ENCODE measurements at places on chromosomes 1 and 21.

GRCh38 chr1:37574834-37575480, 18.2 kb downstream of the DNALI1 start:
- no peak for DNase-seq

GRCh38 chr1:107803579-107803978, 161.4 kb downstream of the VAV3 start:
- no peak for DNase-seq

DNA sequence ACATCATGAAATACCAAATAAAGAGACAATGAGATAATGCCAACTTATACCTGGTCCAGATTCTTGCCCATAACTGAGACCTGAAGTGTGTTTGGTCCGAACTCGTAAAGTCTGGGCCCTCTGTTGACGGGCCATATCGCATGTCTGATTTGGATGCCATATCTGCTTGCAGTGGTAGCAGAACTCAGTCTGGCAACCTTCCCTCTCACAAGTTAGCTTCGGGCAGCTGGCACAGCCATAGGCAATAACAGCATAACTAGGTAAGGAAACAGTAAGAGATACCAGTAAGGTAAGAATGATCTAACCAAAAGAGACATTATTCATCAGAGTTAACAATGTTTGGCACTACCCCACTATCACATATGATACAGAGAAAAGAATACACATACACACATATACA, 15.1 kb downstream of the RNF19B start:
- DNase-seq: no peak

- no peak for DNase-seq
Observed at GRCh38 chr1:171799166-171799565, 17.7 kb downstream of the METTL13 start.

GRCh38 chr1:226047495-226047894, 15.0 kb upstream of the H3-3A start:
- DNase-seq: no peak

DNA sequence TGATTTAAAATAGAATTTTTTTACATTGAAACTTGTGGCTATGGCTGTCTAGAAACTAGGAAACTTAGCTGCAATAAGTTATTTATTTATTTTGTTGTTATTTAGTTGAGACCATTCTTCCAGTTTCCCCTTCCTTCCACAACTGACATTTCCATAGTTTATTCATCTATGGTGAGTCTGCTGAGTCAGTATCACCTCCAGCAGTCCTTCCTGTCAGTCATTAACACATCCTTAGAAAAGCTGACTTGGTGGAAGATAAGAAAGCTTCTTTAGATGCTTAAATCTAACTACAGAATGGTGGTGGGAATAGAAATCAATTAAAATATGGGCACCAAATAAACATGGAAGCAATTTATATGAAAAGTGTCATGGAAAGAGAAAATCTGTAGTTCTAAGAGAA, 714.0 kb downstream of the RWDD3 start:
- DNase-seq: no peak

- no peak for DNase-seq
Observed at GRCh38 chr1:235995511-235995910, 69.4 kb downstream of the NID1 start.

- DNase-seq: no peak
Observed at GRCh38 chr21:42387843-42388340, 8.0 kb downstream of the TMPRSS3 start.

DNA sequence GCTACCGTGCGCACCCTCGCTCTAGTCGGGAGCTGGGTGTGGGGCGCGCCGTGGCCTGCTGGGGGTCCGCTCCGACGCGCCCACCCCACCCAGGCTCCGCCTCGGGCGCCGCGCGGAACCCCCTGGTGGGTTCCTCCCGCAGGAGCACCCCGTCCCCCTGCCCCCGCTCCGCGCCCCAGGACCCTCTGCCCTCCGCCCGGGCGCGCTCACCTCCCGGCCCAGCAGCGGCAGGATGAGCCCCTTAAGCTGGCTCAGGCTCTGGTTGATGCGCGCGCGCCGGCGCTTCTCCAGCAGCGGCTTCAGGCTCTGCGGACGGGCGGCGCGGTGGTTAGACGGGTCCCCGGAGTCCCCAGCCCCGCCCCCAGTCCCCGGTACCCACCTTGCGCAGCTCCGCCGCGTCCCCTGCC, 319 bp downstream of the HES2 start:
- no peak for DNase-seq

DNA sequence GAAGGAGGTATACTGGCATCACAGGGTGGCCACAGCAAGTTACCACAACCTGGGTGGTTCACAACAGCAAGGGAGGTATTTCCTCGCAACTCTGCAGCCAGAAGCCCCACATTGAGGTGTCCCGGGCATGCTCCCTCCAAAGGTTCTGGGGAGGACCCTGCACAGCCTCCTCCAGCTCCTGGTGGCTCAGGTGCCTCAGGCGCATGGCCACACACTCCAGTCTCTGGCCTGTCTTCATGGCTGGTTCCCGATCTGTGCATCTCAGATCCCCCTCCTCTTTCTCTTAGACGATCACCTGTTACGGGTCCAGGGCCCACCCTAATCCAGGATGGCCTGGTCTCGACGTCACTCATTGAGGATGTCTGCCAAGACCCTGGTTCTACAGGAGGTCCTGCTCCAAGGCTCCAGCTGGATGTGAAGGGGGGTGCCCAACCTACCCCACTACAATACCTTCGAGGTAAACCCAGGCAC, 6.7 kb upstream of the ARF1 start:
- no peak for DNase-seq

DNA sequence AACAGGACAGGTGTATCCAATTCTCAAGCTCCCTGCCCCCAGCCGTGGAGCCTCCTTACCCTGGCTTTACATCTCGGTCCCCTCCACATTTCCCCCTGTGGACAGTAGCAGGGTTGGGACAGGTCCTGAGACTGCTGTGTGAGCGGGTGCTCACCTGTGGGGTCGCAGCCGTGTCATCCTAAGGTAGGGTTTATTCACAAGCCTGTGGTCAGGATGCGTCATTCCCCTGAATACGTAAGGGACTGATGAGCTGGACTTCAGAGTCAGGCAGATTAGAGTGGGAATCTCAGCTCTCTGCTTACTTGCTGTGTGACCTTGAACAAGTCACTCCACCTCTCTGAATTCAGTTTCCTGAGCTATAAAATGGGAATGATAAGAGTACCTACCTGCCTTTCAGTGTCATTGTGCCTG, 17.7 kb downstream of the ZNF362 start:
- no peak for DNase-seq

DNA sequence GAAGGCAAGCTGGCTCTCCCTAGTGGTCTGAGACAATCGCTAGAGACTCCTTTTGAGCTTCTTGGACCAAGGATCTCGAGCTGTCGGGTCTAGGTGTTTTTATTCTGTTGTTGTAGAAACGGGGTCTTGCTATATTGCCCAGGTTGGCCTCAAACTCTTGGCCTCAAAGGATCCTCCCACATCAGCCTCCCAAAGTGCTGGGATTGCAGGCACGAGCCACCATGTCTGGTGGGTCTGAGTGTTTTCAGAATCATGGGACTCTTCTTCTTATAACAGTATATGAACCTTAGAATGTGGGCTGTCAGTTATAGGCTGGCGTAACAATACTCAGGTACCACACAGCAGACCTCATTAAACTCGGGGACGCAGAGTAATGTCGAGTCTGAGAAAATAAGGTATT, 33.1 kb downstream of the DNAJC11 start:
- DNase-seq: no peak

DNA sequence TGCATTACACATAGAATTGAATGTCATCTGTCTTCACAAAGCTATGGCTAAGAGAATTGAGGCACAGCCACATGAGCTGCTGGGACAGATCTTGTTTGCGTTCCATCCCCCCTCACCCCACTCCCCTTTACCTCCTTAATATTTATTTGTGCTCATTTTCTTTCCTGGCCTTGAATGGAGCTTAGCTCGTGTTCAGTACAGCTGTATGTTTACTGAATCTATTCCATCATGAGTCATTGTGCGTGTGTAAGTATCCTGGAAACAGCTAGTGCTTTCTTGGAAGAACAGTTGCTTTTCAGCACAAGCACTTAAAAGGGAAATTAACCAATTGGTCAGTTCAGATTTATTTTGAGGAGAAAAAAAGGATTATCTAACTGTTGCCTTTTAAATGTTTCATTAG, 14.7 kb downstream of the PROX1 start:
- no peak for DNase-seq

- DNase-seq: no peak
Observed at GRCh38 chr1:232351335-232351734, 278.6 kb downstream of the SIPA1L2 start.

GRCh38 chr1:167599957-167600581, 30.0 kb upstream of the RCSD1 start:
- DNase-seq: no peak

- DNase-seq: no peak
Observed at GRCh38 chr1:245858722-245859492, 648.2 kb downstream of the SMYD3 start.

Data from activated T-cell treated with anti-CD3 and anti-CD28 coated beads, Interleukin-2, amount 50 U/mL, for 4 hours (primary cell).